Non-pigmented ciliary epithelial cell (primary cell): ENCODE measurements at places on chromosomes 5 and 9.

GRCh38 chr9:85332487-85332886 is 409.3 kb downstream of the AGTPBP1 start:
- DNase-seq, result no peak

DNA sequence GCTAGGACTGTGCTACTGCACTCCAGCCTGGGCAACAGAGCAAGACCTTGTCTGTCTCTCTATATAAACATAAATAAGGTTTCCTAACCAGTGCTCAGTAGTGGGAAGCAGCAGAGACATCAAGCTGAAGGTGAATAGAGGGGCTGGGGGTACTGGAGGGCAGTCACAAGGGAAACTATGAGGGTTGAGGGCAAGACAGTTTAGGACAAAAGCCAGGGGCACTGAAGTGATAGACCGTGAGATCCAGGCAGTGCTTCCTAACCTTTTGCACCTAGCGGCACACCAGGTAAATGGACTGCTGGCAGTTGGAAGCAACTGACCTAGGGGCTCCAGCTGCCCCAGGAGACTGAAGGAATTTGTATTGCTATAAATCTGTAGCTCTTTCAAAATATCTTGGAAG is 178.4 kb downstream of the PJA2 start:
- no peak for DNase-seq

GRCh38 chr9:84731696-84732095 is 62.2 kb downstream of the NTRK2 start:
- no peak for DNase-seq

DNA sequence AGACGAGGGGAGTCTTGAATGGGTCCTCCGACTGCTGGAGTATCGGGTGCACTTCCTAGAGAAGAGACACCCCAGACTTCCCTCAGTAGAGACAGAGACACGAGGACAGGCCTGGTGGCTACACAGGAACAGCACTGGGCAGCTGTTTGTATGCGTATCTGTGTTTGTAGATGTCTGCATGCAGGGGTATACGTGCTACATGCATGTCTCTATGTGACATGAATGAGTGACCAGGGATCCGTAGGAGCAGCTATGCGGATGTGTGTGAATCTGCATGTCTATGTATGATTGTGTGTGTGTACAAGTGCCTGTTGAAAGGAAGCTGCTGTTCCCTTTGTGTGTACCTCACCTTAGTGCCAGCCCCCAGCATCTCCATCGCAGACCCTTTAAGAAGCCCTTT is 31.2 kb downstream of the CNTFR start:
- no peak for DNase-seq

DNA sequence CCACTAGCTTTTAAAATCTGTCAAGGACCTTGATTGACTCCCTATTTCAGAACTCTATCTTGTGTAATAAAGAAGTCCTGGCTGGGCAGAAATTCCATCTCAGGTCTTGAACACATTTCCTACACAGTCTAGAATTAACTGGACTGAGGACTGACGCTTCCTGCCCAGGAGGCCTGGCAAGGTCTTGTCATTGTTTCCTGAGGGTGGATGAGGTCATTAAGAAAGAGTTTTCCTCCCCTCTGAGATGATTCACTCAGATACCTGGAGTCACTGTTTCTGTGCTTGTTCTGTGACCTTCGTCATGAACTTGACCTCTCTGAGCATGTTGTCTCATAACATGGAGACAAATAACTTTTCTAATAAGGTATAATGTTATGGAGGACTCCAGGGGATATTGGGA is 10.0 kb downstream of the MTAP start:
- DNase-seq, result no peak

- no peak for DNase-seq
These were observed 16.9 kb downstream of the RABL6 start for GRCh38 chr9:136824496-136825225.

DNA sequence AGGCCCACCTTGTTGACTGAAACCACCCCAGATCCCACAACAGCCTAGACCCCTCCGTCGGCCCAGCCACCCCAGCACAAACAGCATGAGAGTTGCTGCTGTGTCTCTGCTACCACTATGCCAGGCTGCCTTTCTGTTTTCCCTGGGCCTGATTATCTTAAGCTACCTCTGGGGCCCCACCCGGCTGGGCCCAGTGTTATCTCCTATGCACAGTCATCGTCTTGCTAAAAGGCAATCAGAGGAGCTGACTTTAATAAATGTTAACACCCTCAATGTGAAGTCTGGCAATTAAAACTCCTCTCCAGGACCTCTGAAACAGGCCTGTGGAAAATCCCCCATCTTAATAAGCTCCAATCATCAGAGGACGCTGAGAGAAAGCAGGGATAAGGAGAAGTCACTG is 144.9 kb downstream of the FAM114A2 start:
- no peak for DNase-seq

DNA sequence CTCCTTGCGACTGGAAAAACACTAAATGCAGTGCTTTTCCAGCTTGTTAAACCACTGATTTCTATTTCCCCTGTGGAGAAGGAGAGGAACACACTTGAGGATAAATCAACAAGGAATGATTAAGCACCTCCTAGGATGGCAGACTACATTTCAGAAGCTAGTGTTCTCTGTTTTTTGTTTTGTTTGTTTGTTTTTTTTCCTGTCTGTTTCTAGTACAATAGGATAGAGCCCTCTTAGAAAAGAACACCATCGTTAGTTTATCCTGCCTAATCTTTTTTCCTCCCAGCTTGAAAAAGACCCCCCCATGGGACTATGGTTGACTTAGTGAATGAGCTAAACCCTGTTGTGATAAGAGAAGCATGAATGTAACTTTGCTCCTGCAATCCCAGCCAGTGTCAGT is 3.9 kb upstream of the TAL2 start:
- no peak for DNase-seq

GRCh38 chr5:126188804-126189203 is 234.4 kb upstream of the GRAMD2B start:
- no peak for DNase-seq

DNA sequence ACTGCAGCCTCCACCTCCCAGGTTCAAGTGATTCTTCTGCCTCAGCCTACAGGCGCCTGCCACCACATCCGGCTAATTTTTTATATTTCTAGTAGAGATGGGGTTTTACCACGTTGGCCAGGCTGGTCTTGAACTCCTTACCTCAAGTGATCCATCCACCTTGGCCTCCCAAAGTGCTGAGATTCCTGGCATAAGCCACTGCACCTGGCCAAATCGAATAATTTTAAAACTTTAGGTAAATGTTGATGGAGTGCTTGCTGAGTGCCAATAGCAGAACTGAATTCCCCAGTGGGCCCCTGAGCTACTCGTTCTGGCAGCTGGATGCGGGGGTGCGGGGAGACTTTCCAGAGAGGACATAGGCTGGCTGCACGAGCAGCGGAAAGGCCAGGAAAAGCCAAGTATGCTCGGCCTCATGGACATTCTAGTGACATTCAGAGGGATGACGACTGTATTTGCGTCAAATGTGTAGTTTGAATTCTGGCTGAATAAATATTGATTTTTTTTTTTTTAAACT is 16.8 kb downstream of the TRAF2 start:
- DNase-seq, result no peak

DNA sequence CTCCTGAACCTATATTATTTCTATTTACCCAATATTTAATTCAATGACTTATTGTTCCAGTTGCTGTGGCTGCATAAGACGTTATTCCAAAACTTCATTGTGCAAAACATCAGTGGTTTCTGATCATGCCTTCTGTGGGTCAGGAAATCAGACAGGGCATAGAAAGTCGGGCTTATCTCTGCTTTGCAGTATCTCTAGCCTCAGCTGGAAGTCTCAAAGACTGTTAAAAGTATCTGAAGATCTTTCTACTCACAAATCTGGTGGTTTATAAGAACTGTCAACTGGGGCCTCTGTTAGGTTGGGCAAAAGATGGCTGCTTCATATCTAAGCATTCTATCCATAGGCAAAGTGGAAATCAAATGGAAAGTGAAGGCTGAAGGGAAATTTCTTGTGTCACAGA is 687.7 kb upstream of the ARRDC3 start:
- no peak for DNase-seq

DNA sequence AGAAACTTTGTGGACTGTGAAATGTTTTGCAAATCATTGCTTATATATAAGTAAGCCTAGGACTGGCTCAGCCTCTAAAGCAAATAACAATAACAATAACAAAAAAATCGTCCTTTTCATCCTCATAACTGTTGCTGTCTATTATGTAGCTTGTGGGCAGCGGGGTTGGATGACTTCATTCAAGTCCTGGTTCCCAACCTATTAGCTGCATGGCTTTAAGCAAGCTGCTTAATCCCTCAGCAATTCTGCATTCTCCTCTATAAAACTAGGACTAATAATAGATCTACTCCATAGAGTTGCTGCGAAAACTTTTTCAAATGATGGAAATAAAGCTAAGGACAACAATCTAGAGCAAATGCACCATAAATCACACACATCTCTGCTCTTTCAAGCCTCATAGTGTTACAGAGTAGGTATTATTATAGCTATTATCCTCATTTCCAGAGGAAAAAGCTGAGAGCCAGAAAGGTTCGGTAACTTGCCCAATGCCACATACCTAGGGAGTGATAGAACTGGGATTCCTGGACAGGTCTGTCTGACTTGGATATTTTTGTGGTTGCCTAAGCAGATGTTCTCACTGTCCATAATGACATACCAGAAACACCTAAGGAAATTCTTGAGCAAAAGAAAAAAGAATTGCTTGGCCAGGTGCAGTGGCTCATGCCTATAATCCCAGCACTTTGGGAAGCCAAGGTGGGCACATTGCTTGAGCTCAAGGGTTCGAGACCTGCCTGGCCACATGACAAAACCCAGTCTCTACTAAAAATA is 98.8 kb upstream of the ADRA1B start:
- peak; percentile 44 for DNase-seq

GRCh38 chr5:32082701-32083100 is 91.4 kb downstream of the GOLPH3 start:
- no peak for DNase-seq

GRCh38 chr5:131423056-131423455 is 159.2 kb downstream of the CDC42SE2 start:
- DNase-seq, result no peak

DNA sequence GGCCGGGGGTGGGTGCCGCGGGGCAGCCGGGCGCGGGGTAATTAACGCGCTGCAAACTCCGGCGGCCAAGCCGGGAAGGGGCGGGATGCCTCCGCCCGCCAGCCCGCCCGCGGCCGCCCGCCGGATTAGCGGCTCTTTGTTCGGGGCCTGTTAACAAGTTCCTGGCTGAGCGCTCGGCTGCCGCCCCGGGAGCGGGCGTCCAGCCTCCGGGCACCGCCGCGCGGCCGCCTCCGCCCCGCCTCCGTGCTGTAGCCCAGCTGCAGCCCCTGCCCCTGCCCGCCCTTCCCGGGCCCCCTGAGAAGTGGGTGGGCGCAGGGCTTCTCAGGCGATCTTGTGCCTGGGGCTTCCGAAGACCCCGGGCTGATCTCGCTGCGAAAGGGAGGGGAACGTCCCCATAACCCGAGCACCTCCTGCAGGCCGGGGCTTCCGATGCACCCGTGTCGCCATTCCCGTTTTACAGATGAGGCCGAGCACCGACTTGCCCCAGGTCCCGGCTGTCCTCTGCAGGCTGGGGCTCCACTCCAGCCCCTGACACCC is 7.5 kb downstream of the UNC5A start:
- no peak for DNase-seq

DNA sequence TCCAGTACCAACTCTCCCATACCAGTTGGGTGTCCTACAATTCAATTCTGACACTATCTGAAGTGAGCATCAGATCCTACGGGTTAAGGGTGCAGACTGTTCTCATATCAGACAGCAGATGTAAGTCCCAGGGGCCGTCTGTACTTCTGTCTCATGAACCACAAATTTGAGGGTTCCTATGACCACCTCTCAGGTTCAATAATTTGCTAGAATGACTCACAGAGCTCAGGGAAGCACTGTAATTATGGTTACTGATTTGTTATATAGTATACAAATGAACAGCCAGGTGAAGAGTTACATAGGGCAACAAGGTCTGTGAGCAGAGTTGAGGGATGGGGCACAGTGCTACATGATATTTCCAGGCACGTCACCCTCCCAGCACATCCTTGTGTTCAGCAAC is 499.1 kb downstream of the DMAC1 start:
- DNase-seq, result no peak

DNA sequence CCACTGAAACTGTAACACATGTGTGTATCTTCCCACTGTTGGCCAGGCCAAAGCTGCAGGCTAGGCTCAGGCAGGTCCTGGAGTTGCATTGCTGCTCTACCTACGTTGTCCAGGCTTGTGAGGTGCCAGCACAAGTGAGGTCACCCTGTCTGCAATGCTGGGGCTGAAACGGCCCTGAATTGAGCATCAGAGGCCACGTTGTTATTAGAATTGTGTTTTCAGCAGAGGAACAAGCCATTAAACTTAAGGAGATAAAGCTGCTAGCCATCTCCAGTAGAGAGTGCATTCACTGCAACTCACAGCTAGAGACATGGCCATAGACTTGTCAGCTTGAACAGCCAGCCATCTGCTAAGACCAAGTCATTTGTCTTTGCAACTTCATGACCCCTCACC is 191.8 kb downstream of the SEMA6A start:
- no peak for DNase-seq

- no peak for DNase-seq
These were observed 63.7 kb downstream of the PRKACG start for GRCh38 chr9:68950188-68950587.

DNA sequence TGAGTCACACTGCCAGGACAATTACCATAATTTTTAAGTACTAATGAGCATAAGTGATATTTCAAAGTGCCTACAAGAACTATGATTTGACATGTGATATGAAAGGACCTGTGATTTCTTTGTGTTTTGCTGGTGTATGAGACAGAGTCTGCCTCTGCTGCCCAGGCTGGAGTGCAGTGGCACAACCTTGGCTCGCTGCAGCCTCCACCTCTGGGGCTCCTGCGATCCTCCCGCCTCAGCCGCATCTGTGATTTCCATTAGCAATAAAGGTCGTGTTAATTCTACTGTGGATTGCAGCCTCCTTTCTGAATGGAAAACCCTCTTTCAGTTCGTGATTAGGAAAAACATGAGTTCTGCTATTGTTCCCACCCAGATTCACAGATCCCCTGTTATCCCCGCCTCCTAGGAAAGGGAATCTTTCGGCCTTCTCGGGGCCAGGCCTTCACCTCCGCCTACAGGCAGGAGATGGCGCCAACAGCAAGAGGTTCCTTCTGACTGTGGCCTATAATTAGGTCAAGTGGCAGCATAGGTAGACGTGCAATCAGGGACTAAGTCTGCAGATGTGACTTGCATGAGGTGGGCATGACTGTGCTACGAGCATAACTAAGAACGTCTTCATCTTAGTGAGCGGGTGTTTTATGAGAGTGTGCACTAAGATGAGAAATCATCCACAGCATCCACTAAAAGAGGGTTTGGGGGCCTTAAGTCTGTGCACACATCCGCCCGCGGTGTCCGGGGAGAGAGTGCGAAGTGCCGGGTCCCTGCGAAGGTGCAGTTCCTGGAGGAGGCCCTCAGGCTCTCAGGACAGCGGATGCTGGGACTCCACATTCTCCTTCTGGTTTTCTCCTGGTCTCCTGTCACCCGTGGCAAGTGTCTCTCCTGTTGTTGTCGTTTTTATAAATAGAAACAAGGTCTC is 23.1 kb downstream of the TRIM7 start:
- DNase-seq, result no peak

GRCh38 chr9:106111039-106111730 is 416.8 kb downstream of the TMEM38B start:
- DNase-seq, result no peak

- peak; percentile 82 for DNase-seq
These were observed 81.3 kb downstream of the RAPGEF1 start for GRCh38 chr9:131658377-131659129.
